Stimulated activated CD8-positive, alpha-beta memory T cell treated with anti-CD3 and anti-CD28 coated beads, Interleukin-4, amount 100 ng/mL, for 24 hours (primary cell): ENCODE measurements at places on chromosomes 1 and 21.
A peak's percentile ranks its signal among the peaks of the same experiment; 100 is the strongest.

DNA sequence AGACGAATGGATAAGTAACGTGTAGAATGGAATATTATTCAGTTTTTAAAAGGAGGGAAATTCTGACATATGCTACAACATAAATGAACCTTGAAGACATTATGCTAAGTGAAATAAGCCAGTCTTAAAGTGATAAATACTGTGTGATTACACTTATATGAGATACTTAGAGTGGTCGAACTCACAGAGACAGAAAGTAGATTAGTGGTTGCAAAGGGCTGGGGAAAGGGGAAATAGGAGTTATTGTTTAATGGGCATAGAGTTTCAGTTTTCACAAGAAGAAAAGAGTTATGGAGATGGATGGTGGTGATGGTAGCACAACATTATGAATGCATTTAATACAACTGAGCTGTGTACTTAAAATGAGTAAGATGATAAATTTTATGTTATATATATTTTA is 14.7 kb upstream of the AHCYL1 start:
- no peak for DNase-seq

DNA sequence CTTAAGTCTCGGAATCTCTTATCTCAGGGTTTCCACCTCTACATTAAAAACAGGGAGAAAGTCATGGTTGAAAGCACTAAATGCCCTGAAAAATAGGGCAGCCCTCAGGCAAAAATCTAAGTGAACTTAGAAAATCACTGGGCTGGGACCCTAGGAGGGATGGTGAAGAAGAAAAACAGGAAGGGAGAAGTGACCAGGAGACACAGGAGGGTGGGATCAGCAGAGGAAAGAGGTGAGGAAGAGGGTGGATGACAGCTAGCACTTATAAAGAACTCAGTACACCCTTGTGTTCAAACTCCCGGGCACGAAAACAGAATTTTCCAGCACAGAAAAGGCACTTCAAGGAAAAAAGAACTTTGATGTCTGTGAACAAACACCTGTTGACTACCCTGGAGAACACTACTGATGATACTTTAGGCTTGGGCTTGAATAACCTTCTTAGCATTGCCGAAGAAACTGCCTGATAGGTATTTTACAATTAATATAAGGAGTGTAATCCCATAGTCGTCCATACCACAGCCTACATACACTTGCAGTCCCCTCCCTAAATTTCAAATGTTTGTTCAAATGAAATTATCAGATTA is 2.0 kb downstream of the CHML start:
- DNase-seq, result no peak

- DNase-seq, result peak; percentile 4
These were observed 72.8 kb upstream of the PAX7 start for GRCh38 chr1:18557621-18558465.

GRCh38 chr1:33408093-33408436 is 22.8 kb downstream of the PHC2 start:
- DNase-seq, result no peak

DNA sequence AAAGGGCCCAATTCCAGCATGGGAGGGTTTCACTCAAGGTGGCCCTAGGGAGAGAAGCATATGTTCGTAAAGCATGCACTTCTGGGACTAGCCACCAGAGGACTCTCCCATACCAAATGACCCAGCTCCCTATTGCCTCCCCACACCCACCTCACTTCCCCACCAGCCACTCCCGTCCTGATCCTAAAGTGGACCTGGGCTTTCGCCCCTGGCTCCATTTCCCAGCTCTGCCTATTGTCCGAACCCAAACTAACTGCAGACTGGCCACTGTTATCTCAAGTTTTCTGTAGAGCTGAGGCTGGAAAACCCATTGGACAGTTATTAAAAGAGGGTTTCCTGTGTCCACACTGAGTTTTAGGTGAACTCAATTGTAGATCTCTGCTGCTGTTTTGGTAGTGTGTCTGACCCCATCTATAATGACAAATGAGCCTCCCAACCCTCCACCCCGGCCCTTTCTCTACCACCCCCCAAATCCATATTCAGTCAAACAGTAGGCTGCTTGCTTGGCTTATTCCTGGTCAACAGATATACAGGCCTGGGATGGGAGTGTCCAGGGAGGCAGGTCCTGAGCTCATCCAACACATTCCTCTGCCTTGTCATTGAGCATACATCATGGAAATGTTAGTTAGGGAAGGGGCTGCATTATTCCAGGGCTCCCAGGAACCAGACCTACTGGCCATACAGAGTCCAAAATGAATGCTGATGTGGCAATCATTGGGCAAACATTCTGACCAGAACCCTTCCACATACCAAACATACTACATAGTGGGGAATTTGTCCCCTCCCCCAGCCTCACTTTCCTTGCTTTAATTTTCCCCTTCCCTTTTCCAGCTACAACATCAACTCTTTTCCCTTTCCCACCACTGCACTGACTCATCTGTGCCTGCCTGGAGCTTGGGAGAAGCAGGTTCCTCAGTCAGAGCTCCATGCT is 59.2 kb downstream of the ABCA4 start:
- peak; percentile 4 for DNase-seq

- no peak for DNase-seq
These were observed 939.4 kb downstream of the BRINP3 start for GRCh38 chr1:189538271-189538670.

GRCh38 chr1:162632698-162633080 is 425 bp downstream of the DDR2 start:
- DNase-seq, result no peak

DNA sequence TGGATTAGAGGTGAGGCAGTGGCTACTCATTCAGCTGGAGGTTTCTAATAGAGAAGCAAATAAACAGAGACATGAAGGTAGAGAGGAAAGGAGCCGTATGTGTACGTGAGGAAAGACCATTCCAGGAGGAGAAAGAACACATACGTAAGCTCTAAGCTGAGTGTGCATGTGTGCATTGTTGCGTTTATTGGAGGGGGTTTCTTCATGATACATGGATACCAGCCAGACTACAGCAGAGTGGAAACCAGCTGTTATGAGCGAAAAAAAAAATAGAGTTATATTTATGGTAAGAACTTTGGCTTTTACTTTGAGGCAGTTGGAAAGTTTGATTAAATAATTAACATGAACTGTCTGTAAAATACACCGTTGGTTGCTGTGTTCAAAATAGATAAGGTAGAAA is 173.4 kb upstream of the RGS18 start:
- no peak for DNase-seq

DNA sequence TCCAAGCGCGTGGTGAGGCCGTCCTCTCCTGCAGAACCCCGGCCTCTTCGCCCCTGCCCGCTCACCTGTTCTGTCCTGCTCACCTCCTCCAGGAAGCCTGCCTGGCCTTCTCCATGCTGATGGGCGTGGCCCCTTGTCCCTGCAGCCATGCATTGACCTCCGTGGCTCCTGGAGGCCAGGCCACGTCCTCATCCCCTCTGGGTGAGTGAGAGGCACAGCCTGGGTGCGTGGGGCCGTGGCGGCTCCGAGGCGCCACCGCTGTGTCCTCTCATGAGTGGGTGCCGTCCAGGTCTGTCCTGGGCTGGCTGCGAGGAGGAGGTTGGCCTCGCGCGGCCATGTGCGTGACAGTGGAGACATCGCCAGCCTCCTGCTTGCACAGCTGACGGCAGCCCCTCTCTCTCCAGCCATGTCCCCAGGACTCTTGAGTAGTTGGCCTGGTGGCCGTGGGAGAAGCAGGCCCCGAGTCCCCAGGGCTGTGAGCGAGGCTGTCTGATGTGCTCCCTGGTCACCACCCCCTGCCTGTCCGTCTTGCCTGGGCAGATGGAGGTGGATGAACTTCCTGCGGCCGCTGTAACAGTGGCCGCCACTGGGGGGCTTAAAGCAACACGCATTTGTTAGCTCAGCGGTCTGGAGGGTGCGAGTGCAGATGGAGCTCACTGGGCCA is 58.1 kb downstream of the PRKCZ start:
- DNase-seq, result no peak

DNA sequence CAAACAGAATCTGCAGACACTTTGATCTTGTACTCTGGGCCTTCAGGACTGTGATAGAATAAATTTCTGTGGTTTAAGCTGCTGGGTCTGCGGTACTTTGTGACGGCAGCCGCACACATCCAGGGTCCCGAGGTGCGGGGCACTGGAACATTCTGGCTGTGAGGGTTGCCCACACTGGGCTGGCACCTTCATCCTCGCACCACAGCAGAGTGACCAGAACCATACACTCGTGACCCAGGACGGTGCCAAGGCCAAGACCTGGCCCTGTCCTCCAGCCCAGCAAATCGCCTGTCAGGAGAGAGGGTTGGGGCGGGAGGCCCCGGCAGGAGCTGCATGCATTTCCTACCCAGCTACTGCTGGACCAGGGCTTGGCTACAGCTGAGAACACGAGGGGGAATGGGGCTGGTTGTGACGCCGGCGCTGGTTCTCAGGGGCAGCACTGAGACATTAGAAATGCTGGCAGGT is 2.6 kb upstream of the FTCD start:
- no peak for DNase-seq

DNA sequence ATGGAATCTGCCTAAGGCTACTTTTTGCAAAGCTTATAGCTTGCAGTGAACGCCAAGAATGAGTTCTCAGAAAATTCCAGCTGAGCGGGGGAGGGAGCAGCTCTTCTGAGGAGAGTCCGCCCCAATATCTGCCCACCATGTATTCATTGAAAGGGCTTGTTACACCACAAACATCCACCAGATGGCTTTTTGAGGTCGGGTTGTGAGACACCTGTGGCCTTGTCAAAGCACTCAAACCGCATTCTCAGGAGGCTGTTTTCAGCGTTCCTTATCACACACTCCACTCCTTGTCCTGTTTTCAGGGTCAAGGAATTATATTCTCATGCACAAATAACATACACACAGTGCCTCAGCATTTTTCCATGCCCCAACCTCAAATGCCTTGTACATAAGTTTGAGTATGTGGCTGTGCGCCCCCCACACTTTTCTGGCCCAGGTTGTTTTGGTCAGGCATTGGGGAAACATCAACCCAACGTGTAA is 3.9 kb upstream of the C4BPB start:
- DNase-seq, result peak; percentile 7

- DNase-seq, result no peak
These were observed 655.4 kb downstream of the LTN1 start for GRCh38 chr21:28337315-28337714.

- DNase-seq, result peak; percentile 11
These were observed 33.3 kb downstream of the RCC2 start for GRCh38 chr1:17405898-17406759.

DNA sequence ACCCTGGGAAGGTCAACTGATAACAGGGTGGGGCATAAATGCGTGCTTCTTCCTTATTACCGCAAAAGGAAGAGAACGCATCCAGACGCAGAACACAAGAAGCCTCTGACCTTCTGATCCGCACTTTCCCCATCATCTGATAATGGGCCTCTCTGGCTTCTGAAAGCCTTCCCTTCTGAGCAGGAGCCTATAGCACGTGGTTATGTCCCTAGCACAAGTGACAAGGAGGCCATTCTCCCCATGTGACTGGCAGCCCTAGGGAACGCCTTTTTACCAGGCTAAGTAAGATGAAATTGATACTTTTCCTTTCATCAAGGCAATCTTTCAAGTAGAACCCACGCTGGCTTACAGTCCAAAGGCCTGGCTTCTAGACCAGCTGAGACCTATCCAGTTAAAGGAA is 34.2 kb downstream of the RABIF start:
- DNase-seq, result no peak
